ENCODE measurements at places on chromosomes 4 and X.

DNA sequence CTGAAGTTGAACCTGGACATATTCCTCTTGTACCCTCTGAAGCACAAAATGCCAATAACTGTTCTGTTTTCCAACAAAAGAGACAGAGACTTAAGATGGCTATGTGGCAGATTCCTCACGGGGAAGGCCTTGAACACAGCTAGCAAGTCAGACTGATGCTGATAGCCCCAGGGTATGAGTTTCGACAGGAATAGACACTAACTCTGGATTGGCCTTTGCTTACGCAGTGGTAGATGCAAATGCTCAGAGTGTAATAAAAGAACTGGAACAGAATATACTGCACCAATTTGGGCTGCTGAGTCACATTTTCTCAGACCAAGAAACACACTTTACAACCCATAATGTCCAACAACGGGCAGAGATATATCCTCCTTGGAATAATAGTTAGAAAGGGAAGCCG, 173.8 kb downstream of the DLG3 start:
- DNase-seq, result no peak

DNA sequence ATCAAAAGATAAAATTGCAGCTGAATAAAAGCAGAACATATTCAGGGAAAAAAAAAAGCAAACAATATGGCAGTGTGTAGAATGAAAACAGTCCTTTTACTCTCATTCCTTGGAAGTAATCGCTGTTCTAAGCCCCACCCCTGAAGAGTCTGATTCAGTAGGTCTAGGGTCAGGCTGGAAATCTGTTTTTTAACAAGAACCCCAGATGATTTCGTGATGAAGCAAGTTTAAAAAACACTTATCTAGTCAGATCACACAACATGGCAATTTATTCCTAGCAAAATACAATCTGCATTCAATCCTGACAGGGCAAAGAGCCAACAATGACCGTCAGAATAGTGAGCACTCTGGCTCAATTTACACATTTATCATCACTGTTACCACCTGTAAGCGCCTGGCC, 16.1 kb downstream of the FAM120C start:
- DNase-seq, result no peak

DNA sequence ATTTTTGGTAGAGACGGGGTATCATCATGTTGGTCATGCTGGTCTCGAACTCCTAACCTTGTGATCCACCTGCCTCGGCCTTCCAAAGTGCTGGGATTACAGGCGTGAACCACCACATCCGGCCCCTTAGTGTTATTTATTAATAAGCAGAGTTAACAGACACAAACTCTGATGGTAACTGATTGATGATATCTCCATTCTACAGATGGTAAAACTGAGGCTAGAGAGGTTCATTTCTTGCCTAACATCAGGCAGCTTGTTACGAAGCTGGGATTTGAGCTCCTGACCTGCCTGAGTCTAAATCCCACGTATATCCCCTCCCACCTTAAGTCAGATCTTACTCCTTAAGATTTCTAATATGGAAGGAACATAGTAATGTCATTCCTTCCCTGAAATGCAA, 36.9 kb downstream of the TBC1D14 start:
- DNase-seq, result no peak

DNA sequence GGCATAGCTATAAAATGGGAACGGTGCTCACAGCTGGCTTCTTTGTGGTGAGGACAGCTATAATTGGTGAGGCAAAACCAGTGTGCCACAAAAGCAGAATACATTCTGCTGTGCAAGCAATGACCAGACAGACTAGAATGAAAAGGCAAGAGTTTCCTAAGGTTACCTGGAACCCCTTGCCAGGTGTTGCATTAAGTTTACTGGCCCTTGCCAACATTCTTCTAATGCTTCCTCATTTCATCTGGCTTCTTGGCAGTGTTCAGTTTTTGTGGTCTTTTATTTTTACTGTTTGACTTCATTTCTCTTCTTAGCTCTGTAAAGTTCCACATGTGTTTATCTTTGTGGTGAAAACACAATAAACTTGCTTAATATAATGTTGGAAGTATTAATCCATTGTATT, 131.4 kb downstream of the PTTG2 start:
- DNase-seq, result no peak

DNA sequence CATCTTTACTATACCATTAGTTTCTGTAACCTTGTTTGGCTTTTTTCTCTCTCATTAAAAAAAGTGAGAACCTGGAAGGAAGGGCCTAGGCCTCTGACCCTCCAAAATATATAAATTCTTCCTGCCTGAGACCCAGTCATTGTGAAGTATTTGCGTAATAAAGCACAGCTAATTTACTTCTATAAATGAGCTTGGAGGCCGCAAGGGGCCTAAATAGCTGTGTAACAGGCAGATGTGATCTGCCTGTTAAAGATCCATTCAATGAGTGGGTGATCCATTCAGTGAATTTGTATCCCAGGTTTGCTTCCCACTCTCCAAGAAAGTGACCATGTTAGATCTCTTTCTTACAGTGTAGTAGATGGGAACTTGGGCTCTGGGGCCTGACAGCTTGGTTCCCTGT, 595 bp upstream of the PYURF start:
- no peak for DNase-seq

GRCh38 chrX:134469486-134469885, 9.5 kb downstream of the HPRT1 start:
- no peak for DNase-seq

All from WERI-Rb-1 (cell line).